ENCODE measurements at places on chromosomes 2 and 18.

DNA sequence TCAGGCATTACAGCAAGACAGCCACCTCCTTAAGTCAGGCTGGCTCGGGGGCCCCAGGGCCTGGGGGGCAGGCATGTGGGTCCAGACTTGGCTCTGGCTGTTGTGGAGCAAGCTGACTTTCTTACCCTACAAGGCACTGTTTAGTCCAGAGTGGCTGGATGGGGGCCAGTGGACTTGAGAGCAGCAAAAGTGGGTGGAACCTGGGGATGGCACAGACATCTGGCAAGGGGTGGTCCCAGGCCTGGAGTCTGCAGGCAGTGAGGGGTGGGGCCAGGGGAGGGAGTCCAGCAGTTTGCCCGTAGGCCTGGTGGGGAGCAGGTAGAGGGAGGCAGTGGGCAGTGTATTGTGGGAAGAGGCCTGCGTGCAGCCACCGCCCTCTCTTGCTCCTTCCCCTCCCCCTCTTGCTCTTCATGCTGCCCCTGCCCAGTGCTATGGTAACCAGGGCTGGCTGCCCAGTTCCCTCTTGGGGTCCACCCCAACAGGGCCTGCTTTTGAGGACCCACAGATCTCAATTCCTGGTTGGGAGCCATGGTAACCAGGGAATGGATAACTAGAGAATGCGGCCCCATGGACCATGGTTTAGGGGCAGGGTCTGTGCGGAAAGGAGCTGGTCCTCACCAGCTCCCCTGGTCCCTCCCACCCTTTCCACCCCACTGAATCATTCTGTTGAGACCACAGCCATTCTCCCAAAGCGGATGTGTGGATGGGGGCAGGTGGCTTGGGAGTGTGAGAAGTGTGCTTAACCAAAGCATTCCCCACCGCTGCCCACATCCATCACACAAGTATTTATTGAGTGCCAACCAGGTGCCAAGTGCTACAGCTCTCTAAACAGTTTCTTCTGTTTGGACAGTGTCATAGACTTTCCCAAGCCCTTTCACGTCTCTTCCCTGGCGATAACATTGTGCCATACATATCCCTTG, 19.3 kb downstream of the SPEG start:
- DNase-seq, result no peak

- no peak for DNase-seq
Measured at GRCh38 chr2:47336259-47337238, 66.4 kb upstream of the MSH2 start.

DNA sequence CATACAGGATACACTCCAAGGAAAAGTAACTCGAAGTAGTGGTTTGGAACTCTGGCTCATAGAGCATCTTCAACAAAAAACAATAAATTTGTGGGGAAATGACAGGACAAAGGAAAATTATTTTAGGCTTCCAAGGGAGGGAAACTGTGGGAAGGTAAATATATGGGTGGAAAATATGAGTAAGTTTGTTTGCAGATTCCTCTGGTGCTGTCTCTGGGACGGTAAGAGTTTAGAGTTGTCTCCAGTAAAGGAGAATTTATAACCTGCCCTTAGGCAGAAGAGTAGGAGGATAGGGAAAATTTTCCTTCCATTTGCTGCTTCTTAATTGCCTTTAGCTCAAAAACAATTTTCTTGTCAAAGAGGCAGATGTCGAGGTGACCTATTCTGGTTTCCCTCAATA, 19.3 kb downstream of the HNMT start:
- no peak for DNase-seq

DNA sequence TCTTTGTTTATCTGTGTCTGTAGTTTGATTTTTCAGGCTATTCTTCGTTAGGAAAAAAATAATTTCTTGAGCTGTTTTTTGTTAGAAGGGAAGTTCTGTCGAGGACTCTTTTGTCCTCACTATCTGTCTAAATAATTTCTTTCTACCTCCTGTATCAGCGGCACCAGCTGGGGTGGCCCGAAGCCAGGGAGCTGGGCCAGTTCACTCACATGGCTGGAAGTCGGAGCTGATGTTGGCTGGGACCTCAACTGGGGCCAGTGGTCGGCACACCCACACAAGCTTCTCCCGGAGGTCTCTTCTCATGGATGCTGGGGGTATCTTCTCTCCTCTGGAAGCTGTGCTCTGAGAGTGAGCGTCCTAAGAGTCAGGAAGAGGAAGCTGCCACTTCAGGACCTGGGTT, 8.0 kb upstream of the PDIA6 start:
- no peak for DNase-seq

GRCh38 chr2:130241041-130241707, 42.9 kb upstream of the TUBA3E start:
- DNase-seq, result no peak

DNA sequence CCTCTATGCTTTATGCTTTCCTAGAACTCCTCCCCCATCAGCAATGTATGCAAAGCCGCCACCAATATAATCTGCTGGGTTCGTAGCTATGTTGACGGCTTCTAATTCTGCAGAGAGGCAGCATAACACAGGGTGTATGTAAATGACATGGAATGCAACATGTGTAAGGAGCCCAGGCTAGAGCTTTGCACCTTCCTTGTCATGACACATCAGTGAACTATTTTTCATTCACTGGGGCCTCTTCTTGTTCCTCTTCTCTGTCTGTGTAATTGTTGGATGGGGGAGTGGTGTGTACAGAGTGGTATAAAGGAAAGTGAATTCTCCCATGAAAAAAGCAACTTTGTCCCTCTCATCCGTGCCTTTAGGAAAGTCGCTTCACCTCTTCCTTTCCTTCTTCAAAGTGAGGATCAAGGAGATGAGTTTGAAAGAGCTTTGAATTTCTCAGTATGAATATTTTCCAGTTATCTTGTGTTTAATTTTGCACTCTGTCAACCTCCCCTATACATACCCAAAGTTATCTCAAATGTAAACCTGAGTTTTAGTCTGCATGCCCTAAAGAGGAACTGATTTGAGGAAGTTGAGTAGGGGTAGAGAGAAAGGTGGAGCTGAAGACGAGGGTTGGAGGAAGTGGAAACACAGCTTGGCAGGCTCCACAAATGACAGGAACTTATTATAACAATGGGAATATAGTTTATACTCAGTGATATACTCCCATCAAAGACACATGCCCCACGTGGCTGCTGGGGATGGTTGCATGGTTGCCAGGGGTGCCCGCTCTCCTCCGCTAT, 74.9 kb upstream of the ARL4C start:
- DNase-seq, result no peak

GRCh38 chr18:47286776-47287410, 35.4 kb upstream of the SKOR2 start:
- DNase-seq, result no peak

DNA sequence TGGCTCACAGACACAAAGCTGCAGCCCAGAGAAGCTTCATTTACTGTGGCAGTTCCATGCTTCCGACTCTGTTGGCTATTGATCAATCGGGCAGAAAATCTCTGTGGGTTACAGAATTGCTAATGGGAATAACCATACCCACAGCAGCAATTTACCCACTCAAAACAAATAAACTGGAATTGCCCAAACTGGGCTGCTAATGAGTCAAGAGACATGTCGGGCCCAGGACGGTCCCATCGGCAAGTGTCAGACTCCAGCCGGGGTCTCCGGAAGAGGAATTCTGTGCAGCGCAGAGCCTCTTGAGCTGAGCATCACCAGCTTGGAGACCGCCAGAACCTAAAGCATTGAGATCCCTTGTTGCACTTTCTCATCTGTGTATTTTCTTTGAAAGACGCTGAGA, 67.8 kb downstream of the TMEM18 start:
- no peak for DNase-seq

DNA sequence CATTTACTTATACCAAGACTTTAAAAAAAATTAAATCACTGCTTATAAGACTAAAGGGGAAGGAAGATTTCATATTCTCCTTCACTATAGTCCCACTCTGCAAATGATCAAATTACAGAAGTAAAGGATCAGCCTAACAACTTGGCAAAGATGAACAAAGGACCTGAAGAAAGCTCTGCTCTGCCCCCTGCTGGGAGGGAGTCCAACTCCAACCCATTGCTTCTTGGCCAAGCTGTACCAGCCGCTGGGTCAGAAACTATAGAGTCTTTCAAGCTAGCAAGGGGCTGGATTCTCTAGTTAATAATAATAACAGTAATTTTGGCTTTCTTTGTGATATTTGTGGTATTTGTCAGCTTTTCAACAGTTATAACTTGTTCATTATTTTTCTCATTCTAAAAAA, 927.0 kb upstream of the CRIM1 start:
- DNase-seq, result no peak

GRCh38 chr18:23099621-23100020, 35.7 kb upstream of the CABLES1 start:
- no peak for DNase-seq

DNA sequence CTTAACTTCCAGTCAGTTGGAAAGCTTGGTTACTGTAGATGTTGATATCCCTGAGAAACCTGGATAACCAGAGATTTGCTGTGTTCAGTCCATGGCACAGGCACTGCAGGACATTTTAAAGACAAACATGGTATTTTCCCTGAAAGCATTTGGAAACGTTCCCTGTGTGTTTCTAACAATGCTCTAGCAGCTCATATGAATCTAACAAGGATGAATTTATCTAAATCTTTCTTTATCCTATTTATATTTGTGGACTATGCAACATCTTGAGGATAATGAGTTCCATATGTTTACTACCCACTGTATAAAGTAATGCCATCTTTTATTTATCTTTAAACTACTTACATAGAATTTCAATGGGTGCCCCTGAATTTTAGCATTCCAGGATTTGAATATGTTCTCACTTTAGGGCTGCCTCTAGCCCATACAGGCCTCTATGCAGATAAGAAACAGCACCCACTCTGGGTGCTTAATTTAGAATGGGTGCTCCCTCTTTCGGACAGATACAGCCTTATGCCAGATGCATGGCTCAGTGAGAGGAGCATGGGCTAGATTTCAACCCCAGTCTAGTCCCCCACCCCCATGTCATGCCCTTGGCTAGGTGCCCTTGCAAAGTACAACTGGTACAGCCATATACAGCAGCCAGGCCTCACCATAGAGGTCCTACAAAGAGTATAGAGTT, 50.6 kb upstream of the NEMP2 start:
- DNase-seq, result no peak

- DNase-seq, result no peak
Measured at GRCh38 chr2:17615728-17616351, 75.3 kb downstream of the VSNL1 start.

- DNase-seq, result no peak
Measured at GRCh38 chr18:49562481-49563129, 748 bp downstream of the LIPG start.

DNA sequence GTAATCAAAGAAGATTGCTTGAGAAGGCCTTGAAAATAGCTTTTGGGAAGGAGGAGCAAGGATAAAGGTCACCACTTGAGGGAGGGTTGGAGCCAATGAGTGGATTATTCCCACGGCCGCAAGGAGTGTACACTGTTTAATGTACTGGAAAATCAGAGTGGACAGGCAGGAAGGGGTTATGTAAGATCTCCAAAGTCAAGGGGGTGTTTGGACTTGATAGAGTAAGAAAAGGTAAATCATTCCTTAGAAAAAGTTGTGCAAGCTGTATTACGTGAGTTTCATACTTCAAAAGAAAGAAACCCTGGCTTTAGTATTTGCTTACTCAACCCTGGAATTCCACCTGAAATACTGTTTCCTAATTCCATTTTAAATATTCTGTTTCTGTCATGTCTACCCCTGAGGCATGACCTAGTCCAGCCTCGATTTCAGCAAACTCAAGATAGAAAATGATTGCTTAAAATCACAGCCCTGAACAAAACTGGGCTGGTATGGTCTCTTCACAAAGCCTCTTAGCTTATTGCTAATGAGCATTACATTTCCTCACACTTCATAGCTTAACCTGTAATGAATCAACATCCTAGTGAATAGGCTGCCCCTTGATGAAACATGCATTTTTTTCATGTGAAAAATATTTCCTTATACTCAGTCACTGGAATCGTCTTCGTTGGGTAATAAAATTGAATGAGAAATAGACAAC, 1.1 kb downstream of the MREG start:
- DNase-seq, result no peak

DNA sequence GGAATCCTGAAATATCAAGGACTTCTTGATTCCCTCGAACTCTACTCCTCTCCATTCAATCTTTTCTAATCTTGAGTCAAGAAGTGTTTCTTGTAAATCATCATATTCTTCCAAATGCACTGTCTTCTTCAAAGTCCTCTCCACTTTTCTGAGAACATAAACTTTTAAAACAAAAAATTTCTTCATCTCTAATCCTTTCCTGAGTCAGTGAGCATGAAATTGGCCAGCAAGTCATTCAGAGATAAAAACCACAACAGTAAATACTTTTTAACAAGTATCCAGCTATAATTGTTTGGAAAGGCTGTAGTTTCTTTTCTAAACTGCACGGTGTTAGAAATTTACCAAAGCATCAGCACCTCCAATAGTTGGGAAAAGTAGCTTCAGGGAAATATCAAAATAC, 312.6 kb upstream of the GALNT5 start:
- no peak for DNase-seq

DNA sequence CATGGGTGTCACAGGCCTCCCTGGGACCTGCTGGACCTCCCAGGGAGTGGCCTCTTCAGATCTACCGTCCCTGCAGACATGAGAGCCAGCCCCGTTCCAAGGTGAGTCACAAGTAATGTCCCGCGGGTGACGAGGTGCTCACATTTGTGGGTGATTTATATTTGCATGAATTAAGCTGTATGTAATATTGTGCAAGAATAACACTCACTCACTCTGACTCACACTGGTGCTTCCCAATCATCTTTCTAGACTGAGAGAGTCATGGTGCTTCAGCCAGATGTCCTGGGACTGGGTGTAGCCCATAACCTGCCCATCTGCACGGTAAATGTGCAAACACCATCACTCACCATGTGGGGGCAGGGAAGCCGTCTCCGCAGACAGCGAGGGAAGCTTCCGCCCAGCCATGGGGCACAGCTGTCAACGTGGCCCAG, 347.5 kb upstream of the SALL3 start:
- no peak for DNase-seq

DNA sequence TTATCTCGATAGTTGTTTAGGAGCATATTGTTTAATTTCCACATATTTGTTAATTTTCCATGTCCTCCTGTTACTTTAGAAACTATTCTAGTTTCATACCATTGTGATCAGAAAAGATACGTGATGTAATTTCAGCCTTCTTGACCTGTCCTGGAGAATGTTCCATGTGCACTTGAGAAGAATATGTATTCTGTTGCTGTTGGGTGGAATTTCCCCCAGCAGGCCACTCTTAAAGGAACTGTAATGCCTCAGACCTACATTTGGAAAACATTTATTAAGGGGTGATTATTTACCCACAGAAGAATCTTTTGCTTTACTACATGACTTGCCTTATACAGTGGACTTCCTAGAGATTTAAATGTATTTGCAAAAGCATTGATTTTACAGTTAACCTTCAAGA, 55.5 kb downstream of the LIMS1 start:
- no peak for DNase-seq

DNA sequence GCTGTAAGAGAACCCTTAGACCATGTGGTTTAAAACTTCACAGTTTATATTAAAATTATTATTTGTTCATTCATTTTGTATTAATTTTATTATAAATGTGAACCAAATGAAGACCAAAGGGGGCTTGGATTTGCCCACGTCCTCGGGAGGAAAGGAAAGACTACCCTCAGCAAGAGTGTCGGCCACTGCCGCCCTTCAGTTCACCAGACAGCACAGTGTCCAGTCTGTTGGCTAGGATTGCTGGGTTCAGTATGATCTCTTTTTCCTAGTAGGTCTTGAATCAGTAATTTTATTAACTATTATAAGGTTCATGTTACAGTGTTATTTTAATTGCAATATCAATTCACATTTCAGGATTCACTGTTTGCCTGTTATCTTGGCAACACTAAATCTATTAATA, 78.2 kb upstream of the CHRNA1 start:
- no peak for DNase-seq

GRCh38 chr18:28152754-28153153, 24.2 kb downstream of the CDH2 start:
- no peak for DNase-seq

Data from stimulated activated CD4-positive, alpha-beta T cell treated with anti-CD3 and anti-CD28 coated beads, Interleukin-15, amount 100 ng/mL, for 1 hour (primary cell).